Inflammatory macrophage treated with lipopolysaccharide for 4 hours (primary cell): ENCODE measurements at places on chromosomes 16 and 17.
A peak's percentile ranks its signal among the peaks of the same experiment; 100 is the strongest.

DNA sequence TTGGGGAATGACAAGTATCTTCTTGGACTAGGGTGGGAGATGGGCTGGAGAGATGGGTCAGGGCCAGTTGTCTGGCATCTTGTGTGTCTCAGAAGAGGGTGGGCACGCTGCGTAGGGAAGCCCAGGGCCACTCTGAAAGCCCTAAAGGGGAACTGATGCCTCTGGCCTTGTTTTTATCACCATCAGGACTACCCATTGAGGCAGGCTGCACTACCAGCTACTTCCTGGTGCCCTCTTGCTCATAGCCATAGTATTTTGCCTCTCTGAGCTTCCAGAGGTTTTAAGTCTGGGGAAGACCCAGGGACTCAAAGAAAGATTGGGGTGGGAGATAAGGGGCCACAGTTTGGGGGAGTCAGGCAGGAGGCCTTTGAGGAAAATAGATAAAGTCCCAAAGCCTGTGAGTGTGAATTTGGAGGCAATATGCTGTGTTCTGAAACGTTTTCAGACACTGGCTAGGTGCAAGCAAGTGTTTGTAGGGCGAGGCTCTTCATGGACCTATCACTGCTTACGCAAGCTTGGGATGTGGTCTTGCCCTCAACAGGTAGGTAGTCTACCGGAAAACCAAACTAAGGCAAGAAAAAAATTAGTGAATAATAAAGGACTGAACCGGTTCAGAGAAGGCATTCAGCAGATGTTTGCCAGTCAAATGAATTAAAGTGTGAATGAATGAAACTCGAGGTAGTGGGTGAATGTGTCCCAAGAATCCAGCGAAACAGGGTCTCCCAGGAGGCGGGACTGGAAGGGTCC lies 688 bp upstream of the ITGB3 start:
- DNase-seq = no peak

DNA sequence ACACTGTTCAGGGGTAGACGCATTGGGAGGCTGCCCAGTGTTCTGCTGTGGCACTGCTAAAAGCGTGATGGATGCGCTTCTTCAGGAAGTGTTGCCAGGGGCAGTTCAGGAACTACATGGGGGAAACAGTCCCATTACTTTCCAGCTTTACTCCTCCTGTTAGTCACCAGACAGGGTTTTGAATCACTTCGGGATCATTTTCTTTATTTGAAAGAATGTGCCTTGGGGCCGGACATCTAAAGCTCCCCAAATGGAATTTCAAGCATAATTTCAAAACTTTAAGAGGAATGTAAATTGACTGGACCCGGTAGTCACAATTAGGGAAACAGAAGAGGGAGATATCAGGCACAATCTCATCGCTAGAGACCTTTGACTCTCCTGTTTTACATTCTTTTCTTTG lies 1.3 kb upstream of the KRTAP2-1 start:
- no peak for DNase-seq

DNA sequence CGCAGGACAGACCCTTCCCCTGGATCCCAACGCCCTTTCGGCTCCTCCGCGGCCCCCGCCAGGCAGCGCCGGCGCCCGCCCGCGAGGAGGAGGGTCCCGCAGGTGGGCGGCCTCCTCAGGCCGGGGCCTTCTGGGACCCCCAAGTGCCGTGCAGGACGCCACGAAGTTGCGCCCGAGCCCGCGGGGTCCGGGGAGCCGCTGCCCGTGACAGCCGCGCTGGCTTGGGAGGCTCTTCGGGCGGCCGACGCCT lies 504 bp downstream of the ERN1 start:
- DNase-seq = no peak

DNA sequence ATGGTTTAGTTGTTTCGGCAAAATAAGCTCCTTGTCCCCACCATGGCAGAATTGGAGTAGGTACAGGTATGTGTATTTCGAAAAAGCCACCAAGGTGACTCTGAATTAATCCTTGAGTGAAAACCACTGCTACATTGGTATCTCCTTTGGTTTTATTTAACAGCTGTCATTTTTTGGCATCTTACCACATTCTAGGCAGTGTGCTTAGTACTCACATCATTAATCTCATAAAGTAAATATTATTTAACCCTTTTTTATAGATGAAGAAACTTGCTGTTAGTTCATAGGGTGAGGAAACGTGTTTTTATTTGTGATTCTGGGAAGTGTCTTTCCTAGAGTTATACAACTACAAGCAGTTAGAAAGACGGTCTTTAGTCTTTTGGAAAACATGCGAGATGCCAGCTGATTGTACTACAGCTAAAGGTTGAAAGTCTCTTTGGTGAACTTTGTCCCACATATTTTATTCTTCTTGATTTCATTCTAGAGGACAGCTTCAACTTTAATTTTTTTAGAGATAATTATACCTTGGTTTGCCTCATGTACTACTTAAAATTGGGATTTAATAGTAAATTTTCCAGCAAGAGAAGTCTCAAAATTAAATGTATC lies 6.5 kb downstream of the ATAD5 start:
- DNase-seq = no peak

DNA sequence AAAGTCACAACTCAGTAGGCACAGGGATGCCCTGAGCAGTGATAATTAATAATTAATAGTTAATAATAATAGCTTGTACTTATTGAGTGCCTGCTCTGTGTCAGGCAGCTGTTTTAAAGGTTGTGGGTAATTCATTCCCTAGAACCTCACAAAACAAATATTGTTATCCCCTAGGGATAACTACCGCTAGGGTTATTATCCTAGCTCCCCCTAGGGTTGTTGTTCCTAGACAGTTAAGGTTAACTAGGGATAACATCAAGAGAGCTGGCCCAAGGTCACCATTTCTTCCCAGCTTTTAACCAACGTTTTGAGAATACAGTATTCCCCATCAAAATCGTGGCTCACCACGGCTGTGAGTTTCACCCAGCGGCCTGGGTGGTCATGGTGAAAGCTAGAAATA lies 180.1 kb downstream of the PRKCB start:
- DNase-seq = no peak

DNA sequence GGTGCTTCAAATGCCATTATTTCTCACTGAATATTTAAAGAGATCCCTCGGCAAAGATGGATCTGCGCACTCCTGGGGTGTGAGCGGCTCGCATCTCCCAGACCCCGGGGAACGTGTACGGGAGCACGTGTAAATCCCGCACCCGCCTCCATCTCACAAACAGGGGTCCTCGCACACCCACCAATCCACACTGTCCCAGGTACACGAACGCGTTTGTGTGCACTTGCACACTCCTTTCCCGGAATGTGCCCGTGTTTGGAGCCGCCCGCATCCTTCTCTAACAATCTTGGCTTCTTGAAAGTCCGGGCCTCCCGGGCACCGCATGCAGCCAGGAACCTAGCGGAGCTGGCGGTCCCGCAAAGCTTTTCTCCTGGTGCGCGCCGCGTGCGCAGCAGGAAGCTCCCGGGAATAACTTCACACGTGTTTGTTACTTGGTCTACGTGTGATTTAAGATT lies 2.5 kb upstream of the SALL1 start:
- DNase-seq = no peak

- peak; percentile 38 for DNase-seq
These were observed 5.4 kb downstream of the MYO1C start for GRCh38 chr17:1486802-1487695.

DNA sequence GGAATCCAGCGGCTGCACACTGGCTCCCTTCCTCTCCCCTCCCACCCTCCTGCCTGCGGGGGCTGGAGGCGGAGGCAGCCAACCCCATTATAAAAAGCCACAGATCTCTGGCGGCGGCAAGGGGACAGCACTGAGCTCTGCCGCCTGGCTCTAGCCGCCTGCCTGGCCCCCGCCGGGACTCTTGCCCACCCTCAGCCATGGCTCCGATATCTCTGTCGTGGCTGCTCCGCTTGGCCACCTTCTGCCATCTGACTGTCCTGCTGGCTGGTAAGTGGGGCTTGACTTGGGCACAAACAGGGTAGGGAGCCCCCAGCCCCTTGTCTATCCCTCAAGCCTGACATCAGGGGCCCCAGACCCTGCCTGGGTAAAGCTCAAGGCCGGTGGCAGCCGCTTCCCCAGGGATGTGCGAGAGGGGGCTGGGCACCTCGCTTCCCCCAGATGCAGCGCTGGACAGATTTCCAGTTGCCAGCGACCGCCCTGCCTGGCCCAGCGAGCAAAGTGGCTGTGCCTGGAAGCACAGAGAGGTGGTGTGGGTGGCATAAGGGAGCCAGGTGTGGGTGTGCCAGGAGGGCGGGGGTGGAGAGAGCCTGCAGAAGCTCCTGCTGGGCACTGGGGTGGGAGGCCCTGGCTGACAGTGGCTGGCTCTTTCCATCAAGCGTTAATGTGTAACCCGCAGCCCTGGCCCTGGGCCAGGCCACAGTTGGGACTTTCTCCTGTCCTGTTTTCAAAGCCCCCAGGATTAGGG lies at the start of gene CX3CL1:
CX3CL1 (plus strand) TSS at position 119 of the 745 bp plus-strand sequence; CDS start at position 198, 79 bp downstream.
- DNase-seq = no peak

DNA sequence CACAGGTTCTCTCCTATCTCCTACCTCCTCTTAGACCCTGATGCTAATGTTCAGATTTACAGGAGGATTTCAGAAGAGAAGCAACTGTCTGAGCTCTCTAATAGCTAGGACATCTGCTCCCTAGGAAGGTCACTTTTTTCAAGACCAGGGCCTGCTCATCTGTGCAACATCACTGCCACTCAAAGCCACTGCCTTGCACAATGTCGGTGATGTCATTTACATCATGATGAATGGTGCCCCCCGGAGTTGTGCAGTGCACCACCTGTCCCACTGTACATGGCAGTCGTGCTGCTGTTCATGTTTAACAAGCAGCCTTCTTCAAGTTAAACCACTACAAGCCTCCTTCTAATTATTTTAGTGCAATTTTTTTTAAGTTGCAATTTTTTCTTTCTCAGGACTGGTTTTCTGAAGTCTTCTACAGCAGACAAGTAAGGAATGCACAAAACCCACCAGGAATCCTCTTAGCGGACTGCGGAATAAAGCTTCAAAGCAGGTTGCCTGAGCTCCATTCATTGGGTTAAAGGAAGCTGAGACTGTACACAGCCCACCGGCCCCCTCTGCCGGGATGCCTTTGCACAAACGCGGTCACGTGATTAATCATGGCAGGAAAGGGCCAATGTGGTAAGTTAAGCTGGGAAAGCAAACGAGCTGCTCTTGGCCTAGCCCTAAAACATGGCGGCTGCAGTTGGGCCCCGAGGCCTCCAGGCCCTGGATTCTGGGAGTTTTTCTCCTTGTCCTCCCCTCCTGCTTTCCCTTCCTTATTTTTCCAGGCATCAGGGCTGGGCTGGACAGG lies 74.1 kb downstream of the MYH11 start:
- DNase-seq = no peak

- peak; percentile 37 for DNase-seq
These were observed 46.6 kb upstream of the WSB1 start for GRCh38 chr17:27247071-27247957.
